ENCODE measurements at places on chromosomes 4 and X.

- no peak for DNase-seq
Measured at GRCh38 chr4:5125321-5125720, 74.0 kb downstream of the STK32B start.

GRCh38 chr4:123182289-123182688 lies 214.3 kb upstream of the SPRY1 start:
- no peak for DNase-seq

DNA sequence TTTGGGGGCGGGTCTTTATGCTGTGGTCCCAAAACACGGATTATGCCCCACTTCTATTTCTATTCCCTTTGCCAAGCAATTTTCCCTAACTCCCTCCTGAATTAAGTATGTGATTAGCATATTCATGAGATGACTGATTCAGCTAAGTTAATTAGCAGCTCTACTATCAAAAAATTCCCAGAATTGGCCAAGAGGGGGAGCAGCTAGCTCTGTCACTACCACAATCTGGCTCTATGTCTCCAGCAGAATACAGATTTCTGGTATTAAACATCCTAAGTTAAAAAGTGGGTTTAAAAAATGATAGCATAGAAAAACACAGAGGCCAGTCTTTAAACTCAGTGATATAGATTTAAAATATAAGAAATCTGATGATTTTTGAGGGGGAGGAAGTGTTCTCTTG lies 80.3 kb downstream of the GPC4 start:
- peak; percentile 26 for DNase-seq

DNA sequence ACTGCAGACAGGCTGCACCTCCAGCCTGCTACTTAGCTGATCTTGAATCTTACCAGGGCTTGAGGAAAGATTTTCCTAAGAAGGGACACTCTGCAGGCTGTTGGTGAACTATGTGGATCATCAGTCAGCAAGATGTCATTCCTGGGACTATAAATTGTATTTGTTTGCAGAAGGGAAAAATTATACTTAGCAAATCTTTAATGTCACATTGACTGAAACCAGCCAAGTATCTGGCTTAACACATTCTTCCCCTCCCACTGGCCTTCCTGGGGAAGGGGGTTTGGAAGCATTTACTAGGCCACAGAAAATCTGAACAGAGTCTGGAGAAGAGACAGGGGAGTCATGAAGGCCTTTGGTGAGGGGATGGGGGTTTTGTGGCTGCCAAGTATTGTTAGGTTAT lies 156.7 kb upstream of the EOLA2 start:
- no peak for DNase-seq

DNA sequence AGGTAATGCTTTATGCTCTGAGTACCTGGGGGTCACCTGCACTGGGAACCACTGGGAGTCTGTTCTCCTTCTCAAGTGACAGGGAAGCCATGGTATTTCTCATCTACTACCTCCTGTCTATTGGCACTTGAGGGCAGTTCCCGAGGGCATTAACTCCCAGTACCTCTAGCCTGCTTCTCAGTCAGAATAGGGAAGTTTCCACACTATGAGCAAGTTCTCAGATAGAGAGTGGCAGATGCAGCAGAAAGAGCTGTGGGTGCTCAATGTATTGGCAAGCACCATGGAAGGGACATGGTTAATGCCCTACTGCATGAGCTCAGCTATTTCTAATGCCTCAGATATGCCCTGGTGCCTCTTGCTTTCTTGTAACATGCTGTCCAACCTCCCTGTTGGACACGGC lies 74.1 kb downstream of the ANOS1 start:
- peak; percentile 66 for DNase-seq

DNA sequence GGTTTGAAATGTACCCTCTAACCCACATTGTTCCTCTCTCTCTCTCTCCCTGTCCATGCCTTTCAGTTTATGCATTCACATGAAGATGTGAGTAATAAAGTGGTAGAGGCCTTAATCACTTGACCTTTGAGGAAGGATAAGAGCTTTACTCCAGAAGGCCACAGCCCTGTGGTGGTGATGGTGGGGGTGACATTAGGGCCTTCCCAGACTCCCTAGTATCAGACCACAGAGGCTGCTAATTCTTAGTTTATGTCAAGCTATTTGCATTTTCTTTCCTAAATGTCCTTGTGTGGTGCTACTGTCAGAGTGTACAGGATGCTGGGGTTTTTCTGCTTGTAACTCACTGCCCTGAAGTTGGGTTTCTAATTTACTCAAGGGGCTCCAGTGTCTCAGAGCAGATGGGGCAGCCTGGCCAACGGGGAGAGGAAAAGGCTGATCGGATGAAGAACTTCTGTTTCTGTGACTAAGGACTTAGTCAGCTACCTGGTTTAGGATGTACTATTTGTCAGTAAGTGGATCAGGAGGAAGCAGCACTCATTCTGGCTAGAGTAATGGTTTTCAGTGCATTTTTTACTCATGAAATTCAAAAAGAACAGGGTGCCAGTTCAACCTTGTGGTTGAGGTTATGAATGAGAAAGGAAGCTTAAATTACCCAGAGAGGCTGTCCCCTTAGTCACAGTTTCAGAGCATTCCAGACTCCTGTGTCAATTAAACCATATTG lies 509.6 kb upstream of the DIPK2B start:
- peak; percentile 22 for DNase-seq

GRCh38 chrX:135740681-135741149 lies 27.3 kb downstream of the CT45A1 start:
- no peak for DNase-seq

- peak; percentile 63 for DNase-seq
Measured at GRCh38 chr4:153451911-153452657, 14.1 kb upstream of the TMEM131L start.

- no peak for DNase-seq
Measured at GRCh38 chrX:71543316-71543715, 10.4 kb downstream of the OGT start.
